ENCODE measurements at places on chromosomes 16 and 17.

GRCh38 chr16:86088287-86088686, 189.3 kb downstream of the IRF8 start:
- no peak for DNase-seq

DNA sequence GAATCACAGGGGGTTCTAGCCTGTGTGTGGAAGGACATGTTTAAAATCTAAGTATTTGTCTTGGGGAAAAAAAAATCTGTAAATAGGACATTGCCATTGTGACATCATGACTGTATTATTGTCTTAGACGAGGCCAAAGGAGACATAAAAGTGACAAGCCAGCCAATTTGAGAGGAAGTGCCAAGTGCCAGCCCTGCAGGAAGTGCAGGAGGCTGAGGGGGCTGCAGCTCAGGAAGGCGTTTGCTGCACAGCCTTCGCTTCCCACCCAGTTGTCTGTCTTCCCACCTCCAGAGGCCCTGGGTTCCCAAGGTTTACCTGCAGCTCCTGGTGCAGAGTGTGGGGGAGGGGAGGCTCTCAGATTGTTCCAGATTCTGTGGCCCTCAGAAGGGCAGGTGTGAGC, 1.3 kb downstream of the ADCY7 start:
- no peak for DNase-seq

GRCh38 chr16:3876160-3876559, 4.4 kb downstream of the CREBBP start:
- no peak for DNase-seq

GRCh38 chr16:12390644-12391043, 413.0 kb downstream of the CPPED1 start:
- no peak for DNase-seq

GRCh38 chr17:57032343-57032742, 52.7 kb upstream of the AKAP1 start:
- DNase-seq, result no peak

- no peak for DNase-seq
Observed at GRCh38 chr17:39981207-39981741, 667 bp downstream of the PSMD3 start.
